A549 treated with Mapracorat at 1 μM for 4 hours (cell line): ENCODE measurements at places on chromosomes 12 and 14. TPM values are rescaled to one million over a fixed set of nuclear protein-coding genes. Genes with fewer than 3 reads are reported as not detected.

The CABP1 gene
- total RNA-seq: 0.14 to 0.33 TPM (median 0.22 TPM) in 5 replicates

The TAS2R50 gene
- not detected in 5 replicates for total RNA-seq

The KCNH3 gene
- total RNA-seq: 1.5 to 2.6 TPM (median 2.3 TPM) in 5 replicates

The OR4E1 gene
- total RNA-seq: not detected in 5 replicates

The RPL10L gene
- total RNA-seq: not detected in 5 replicates

The FOXM1 gene
- 82.0 to 93.5 TPM (median 89.8 TPM) in 5 replicates for total RNA-seq

The ATN1 gene
- total RNA-seq: 48.7 to 75.7 TPM (median 72.9 TPM) in 5 replicates

The ACACB gene
- 8.3 to 11.6 TPM (median 9.2 TPM) in 5 replicates for total RNA-seq

The TIMELESS gene
- 31.7 to 38.8 TPM (median 36.6 TPM) in 5 replicates for total RNA-seq

The FAIM2 gene
- total RNA-seq: not detected in 5 replicates

The TAC3 gene
- 0.30 TPM in 1 of 5 replicates, not detected in the others for total RNA-seq

The TSPAN11 gene
- total RNA-seq: 0.05 to 0.15 TPM (median 0.07 TPM) in 5 replicates

The LRP1-AS gene
- total RNA-seq: not detected in 5 replicates

The KRT85 gene
- total RNA-seq: 0.06 to 0.08 TPM (median 0.07 TPM) in 4 of 5 replicates, not detected in the other

The KRT1 gene
- not detected in 5 replicates for total RNA-seq

The INSM2 gene
- 0.06 to 0.12 TPM (median 0.08 TPM) in 3 of 5 replicates, not detected in the others for total RNA-seq

The ANKRD33 gene
- total RNA-seq: not detected in 5 replicates
